ENCODE measurements at places on chromosomes 2 and 18.

- no peak for DNase-seq
These were observed 72.0 kb upstream of the FSHR start for GRCh38 chr2:49226360-49226759.

DNA sequence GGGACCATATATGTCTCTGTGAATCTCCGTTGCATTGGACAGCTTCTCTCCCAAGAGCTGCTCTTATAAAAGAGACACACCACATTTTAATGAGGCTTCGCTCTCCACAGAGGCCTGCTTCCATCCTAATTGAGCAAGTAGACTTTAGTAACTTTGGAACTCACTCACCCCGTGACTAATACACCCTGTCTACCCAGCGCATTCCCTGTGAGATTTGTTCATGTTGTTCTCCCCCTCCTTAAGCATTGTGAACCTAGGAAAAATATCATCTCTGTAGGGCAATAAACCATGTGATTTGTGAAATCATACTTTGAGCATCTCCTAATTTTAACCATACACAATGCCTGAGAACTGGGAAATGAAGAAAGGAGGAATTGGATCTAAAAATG, 56.9 kb downstream of the MCFD2 start:
- DNase-seq = peak; percentile 99

DNA sequence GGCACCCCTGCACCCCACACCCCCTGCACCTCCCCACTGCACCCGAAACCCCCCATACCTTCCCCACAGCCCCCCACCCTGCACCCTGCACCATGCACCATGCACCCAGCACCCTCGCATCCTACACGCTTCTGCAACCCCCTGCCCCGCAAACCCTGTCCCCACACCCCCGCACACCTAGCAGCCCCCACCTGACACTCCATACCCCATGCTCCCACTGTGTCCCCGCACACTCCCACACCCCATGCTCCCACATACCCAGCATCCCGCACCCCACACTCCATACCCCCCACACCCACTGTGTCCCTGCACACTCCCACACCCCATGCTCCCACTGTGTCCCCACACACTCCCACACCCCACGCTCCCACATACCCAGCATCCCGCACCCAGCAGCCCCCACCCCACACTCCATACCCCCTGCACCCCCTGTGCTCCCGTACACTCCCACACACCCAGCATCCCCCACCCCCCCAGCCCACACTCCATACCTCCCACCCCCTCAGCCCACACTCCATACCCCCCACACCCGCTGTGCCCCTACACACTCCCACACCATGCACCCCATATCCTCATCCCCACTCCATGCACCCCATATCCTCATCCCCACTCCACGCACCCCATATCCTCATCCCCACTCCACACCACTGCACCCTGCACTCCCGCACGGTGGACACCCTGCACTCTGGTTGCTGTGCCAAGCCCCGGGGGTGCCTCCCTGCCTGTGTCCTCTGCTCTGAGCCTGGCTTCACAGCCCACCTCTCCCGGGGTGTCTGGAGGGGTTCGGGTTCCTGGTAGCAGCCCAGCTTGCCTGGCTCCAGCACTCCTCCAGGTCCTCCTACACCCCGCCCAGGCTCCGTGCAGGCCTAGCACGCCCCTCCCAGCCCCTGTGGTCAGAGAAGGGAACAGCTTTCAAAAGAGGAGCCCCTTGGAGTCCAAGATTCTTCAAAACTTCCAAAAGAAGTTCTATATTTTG, 93.9 kb upstream of the CTDP1 start:
- no peak for DNase-seq

DNA sequence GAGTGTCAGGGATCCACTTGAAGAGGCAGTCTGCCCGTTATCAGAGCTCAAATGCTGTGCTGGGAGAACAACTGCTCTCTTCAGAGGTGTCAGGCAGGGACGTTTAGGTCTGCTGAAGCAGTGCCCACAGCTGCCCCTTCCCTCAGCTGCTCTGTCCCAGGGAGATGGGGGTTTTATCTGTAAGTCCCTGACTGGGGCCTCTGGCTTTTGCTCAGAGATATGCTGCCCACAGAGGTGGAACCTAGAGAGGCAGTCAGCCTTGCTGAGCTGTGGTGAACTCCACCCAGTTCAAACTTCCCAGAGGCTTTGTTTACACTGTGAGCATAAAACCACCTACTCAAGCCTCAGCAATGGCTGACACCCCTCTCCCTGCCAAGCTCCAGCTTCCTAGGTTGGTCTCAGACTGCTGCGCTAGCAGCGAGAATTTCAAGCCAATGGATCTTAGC, 38.1 kb downstream of the PLEK start:
- no peak for DNase-seq

- DNase-seq = no peak
These were observed 10.9 kb downstream of the ANKRD23 start for GRCh38 chr2:96832754-96833507.

- no peak for DNase-seq
These were observed 1.5 kb downstream of the ACSL3 start for GRCh38 chr2:222862106-222862908.

GRCh38 chr2:109482361-109482861, 131.4 kb downstream of the SEPTIN10 start:
- no peak for DNase-seq

DNA sequence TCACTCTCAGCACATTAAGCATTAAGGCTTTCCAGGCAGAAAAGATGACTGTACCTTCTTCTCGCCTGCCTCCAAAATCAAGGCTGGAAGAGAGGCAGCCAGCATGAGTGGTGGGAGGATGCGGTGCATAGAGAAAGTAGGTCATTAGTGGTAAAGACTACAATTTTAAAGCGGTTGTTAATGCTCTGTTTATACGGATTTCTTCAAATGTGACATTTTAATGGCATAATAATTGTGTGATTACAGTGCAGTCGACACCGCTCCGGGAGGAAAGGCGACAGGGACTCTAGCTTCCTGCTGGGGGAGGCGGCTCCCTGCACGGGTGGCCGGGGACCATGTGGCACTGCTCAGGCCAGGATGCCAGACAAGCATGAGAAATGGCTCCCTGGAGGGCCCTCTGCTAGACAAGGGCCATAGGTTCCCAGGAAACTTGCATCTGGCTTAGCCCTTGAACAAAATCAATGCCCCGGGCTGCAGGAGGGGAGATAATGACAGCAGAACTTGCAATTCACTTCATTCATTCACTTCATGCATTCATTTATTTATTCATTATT, 129.6 kb downstream of the GALNT14 start:
- no peak for DNase-seq

GRCh38 chr18:78664048-78664447, 315.6 kb upstream of the SALL3 start:
- no peak for DNase-seq

- no peak for DNase-seq
These were observed 282.0 kb downstream of the DPP10 start for GRCh38 chr2:114724454-114724853.

DNA sequence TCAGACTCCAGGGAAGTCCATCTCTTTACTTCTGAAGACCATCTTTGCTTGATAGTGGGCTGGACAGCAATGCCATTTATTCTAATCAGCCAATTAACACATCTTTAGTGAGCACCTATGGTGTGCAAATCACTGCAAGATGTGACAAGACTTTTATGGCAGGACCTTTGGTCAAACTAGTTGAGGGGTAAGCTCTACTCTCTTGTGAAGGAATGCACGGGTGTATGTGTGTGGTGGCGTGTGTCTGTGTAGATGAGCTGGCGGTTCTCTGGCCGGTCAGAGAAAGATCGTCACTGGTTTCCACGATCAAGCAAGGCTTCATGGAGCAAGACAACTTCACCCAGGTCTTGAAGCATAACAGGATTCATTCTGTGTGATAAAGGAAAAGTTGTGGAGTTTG, 281.1 kb upstream of the EPAS1 start:
- DNase-seq = no peak

DNA sequence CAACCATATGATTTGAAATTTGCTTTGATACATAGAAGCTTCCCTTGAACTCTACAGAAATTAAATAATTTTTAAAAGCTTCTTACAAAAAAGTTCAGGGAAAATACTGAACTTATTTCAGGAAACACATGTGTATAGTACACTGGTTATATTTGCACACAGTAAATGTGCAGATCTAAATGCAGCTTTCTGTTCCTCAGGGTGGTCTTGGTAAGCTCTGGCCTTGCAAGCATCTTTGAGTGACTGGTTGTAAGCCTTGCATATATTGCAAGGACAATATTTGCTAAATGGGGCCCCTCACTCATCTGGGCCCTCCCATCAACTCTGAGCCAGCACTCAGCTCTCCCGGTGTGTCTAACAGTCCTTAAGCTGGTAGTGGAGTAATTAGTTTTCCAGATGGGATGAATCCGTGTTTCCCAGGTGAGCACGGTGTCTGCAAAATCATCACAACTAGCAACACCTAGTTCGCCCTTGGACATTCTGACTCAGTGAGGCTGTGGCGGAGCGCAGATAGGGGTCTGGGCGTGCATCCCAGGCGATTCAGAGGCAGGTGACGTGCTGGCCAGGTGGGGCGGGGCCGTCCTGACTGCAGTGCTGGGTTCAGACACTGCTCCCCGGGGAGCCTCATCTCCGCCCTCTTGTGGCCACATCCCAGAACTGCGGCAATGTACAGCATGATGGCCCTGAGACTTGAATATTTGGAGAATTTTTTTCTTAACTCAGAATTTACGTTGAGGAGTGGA, 149.6 kb downstream of the MBP start:
- peak; percentile 3 for DNase-seq

GRCh38 chr2:239768031-239768790, 256.9 kb downstream of the NDUFA10 start:
- no peak for DNase-seq

- DNase-seq = no peak
These were observed 18.6 kb downstream of the UNC80 start for GRCh38 chr2:209790066-209790728.

DNA sequence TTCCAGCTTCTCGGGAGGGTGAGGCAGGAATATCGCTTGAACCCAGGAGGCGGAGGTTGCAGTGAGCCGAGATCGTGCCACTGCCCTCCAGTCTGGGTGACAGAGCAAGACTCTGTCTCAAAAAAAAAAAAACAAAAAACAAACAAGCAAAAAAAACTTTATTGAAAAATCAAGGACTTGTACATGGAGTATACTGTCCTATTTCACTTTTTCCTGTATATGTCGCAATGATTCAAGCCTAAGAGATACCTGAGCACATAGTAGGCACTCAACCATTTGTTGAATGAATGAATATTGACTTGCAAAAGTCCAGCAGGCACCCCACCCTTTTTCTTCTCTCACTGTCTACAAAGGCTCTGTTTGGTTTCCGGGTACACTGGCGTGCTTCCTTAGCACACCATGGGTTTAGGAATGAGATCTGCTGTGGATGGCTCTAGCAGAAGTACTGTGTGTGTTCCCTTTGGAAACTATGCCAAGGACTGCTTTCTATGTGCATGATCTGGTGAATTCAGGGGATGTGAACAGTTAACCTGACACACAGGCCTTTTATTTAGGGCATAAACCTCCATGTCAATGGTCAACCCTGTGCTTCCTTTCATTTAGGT, 6.1 kb downstream of the APCDD1 start:
- DNase-seq = no peak

DNA sequence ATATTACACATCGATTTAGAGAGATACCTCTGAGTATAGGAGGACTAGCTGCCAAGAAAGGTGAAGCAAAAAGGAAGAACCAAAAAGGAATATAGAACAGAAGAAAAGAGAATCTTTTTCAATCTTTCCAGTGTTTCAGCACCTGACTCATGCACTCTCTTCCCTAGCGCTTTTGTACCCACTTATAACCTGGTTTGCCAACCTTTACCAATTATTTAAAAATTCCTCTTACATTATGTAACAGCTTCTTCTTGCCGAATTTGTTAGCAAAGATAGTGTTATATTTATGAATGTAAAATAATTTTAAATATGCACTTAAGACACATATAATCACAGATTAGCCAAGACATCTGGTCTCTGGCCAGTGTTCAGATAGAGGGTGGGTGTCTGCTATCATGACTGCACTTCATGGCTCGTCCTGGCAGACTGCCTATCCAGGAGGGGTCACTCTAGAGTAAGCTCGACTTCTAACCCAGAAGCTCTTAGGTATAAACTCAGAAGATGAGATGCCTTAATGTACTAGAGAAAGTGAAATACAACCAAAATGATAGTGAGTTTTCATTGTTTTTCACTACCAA, 122.9 kb downstream of the ATAD2B start:
- no peak for DNase-seq

DNA sequence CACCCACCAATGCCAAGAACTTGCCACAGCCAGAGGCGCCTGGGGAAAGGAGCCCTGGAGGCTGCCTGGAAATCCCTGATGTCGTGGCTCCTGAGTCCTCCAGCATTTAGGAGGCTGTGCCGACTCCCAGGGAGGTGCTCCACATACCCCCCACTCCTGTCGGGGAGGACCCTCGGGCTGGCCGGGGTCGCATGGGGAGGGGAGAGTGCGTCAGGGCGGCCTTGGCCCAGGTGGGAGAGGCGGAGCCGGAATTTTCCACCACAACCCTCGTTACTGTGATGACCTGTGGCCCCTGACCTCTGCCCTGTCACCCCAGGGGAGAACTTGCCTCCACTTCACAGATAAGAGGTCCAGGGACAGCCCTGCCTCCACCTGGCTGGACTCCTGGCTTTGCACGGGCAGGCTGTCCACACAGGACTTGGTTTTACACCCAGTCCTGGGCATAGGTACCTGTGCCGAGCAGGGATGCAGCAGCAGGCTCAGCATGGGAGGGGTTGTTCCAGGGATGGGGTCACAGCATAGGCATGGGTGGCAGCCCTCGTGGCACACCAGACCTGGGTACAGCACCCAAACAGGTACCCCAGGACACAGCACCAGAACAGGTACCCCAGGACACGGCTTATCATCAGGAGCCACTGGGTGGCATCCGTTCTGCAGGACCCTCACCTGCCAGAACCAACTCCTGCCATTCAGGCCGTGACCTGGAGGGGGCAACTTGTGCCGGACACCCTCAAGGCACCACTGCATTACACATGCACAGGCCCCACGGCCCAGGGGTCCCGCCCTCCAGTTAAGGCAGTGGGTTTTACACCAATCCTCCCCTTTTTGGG, 12.3 kb upstream of the AGXT start:
- DNase-seq = no peak

DNA sequence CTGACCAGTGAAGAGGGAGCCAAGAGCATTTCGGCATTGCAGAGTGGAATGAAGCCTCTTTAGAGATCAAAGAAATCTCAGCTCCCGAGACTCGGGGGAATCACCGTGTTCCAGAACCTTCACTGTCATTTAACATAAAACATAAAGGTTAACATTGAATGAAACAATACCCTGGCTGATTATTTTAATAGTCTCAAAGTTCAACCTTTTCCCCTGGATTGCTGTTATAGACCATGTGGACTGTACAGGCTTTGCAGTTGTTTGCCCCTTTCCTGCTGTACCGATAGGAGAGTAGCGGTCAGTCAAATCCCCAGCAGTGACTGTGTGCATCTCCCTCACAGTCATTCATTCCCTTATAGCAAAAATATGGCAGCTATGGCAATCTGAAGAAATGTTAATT, 48.4 kb downstream of the POU3F3 start:
- DNase-seq = no peak
